ENCODE measurements at places on chromosomes 7 and 10.

DNA sequence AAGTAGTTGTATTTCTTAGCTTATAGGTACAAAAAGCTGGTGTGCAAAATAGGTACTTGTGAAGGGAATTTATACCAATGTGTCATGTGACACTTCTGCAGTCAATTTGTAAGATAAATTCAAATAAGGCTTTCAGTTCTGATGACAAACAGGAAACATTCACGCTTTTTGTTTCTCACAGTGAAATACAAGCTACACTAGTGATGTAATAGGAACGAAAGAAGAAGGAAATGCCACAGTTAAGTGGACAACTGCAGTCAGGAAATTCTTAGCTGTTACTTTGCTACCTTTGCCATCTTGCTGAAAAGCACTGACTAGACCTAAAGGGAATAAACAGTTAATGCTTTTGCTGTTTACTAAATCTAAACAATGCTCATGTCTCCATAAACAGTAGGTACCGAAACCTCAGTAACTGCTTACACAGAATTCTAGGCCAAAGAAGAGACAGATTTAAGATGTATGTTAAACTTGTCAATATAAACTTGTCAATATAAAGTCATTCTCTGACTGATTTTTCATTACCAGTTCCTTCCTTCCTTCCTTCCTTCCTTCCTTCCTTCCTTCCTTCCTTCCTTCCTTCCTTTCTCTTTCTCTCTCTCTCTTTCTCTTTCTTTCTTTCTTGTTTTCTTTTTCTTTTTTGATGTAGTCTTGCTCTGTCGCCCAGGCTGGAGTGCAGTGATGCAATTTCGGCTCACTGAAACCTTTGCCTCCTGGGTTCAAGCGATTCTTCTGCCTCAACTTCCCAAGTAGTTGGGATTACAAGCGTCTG lies 10.1 kb downstream of the OTUD1 start:
- no peak for DNase-seq

GRCh38 chr7:140734096-140734495 lies 37.6 kb downstream of the NDUFB2 start:
- no peak for DNase-seq

DNA sequence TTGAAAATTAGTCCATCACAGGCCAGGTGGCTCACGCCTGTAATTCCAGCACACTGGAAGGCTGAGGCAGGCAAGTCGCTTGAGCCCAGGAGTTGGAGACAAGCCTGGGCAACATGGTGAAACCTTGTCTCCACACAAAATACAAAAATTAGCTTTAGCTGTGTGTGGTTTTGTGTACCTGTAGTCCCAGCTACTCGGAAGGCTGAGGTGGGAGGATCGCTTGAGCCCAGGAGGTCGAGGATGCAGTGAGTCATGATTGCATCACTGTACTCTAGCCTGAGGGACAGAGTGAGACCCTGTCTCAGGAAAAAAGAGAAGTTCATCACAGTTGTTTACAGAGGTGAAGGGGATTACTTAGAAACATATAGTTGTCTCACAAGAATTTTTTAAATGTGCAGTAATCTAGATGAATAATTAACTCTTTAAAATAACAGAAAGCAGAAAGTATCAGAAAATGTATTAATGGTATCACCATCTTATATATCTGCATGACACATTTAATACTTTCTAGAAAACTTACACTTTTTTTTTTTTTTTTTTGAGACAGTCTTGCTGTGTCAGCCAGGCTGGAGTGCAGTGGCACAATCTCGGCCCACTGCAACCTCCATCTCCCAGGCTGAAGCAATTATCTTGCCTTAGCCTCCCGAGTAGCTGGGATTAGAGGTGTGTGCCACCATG lies 8.9 kb downstream of the LCOR start:
- DNase-seq = no peak

DNA sequence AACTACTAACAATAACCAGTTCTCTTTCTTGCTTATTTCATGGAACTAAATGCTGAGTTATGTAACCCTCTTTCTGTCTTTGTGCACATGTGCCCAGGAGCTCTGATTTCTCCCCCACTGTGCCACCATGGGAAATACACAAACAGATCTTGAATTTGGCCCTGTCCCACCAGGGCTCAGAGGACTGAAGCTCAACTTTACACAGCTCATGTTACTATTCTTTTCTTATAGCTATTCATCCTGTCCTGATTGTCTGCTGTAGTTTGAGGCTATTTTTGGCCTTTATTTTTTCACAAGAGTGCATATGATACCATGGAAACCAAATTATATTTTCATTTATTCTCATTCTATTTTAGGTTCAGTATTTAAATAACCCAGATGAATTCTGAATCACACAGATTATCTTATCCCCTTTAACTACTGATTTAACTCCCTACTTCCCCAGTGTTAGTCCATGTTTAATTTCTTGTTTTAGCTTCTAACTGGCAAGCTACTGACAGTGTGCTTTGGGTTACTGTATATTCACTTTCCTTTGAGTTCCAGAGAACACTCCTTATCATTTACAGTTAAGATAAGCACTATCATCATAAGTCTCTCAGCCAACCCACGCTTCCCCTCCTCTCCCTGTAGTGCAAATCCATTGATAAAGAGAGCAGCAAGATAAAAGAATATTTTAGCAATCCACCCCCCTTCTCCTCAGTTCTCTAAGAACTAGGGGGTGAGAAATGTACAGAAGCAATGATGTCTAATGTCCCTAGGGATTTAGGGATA lies 71.8 kb upstream of the GSDME start:
- no peak for DNase-seq

- no peak for DNase-seq
These were observed 19.5 kb upstream of the CSTF2T start for GRCh38 chr10:51718804-51719291.

- DNase-seq = no peak
These were observed 32.1 kb upstream of the EZH2 start for GRCh38 chr7:148916186-148916585.

Measured in NCI-H1105 treated with DMSO at 0.1 percent for 48 hours (cell line).